ENCODE measurements at places on chromosomes 12 and 14. TPM values are rescaled to one million over a fixed set of nuclear protein-coding genes. Genes with fewer than 3 reads are reported as not detected.

The HCFC2 gene
- total RNA-seq, result 62.4 TPM

The C1QL4 gene
- total RNA-seq, result 0.41 TPM

- no peak for DNase-seq
These were observed 5.6 kb downstream of the CNIH1 start for GRCh38 chr14:54435500-54435981.

GRCh38 chr12:110279566-110280375, 1.3 kb upstream of the ATP2A2 start:
- no peak for DNase-seq

GRCh38 chr12:122399592-122400373, 22.7 kb downstream of the CLIP1 start:
- DNase-seq, result peak; percentile 62

DNA sequence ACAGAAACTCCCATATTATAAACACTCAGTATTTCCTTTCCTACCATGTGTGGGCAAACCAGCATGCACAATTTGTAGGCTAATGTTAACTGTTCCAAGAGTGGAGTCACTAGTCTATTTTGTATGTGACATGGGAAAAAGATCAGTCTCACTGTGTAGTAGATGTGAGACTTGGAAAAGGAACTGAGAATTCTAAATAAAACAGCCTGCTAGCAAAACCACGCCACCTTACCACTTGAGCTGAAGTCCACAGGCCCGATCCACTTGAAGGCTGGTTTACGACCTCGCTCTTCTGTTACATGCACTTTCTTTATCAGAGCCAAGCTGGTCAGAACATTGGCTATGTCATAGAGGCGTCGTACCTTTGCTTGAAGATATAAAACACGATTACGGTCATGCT, 22.5 kb downstream of the E2F7 start:
- no peak for DNase-seq
